ENCODE measurements at places on chromosomes 12 and 14.
A peak's percentile ranks its signal among the peaks of the same experiment; 100 is the strongest.

GRCh38 chr14:61101803-61102548 lies 120.9 kb downstream of the SLC38A6 start:
- DNase-seq = no peak

- no peak for DNase-seq
Observed at GRCh38 chr12:4024701-4025100, 151.5 kb upstream of the PARP11 start.

GRCh38 chr12:10553148-10553547 lies 47.5 kb downstream of the EIF2S3B start:
- no peak for DNase-seq

GRCh38 chr14:68719634-68720384 lies 73.1 kb downstream of the ZFP36L1 start:
- DNase-seq = no peak

DNA sequence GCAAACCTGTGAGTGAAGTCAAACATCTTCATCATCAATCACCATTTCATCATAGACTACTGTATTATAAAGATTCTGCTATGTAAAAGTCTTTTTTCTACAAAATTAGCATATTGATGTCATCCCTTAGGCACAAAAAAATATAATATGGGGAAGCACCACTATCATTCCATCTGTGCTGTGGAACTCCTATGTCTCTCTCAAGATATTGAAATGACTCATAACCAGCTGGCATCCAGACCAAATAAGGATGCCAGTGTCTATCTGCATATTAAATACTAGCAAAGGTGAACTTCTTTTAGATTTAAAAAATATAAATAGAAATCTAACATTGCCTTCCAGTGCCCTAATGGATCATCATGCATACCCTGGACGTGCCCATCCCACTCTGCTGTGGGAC lies 17.9 kb upstream of the DCAF5 start:
- no peak for DNase-seq

GRCh38 chr12:562634-563033 lies 100.6 kb downstream of the NINJ2 start:
- DNase-seq = no peak

GRCh38 chr12:21797539-21797938 lies 23.0 kb upstream of the KCNJ8 start:
- no peak for DNase-seq

GRCh38 chr14:99821519-99822508 lies 28.6 kb downstream of the EML1 start:
- no peak for DNase-seq

- peak; percentile 43 for DNase-seq
Observed at GRCh38 chr12:50220363-50220995, 53.3 kb upstream of the CERS5 start.

GRCh38 chr14:100109594-100109955 lies 44.4 kb downstream of the EVL start:
- DNase-seq = no peak

DNA sequence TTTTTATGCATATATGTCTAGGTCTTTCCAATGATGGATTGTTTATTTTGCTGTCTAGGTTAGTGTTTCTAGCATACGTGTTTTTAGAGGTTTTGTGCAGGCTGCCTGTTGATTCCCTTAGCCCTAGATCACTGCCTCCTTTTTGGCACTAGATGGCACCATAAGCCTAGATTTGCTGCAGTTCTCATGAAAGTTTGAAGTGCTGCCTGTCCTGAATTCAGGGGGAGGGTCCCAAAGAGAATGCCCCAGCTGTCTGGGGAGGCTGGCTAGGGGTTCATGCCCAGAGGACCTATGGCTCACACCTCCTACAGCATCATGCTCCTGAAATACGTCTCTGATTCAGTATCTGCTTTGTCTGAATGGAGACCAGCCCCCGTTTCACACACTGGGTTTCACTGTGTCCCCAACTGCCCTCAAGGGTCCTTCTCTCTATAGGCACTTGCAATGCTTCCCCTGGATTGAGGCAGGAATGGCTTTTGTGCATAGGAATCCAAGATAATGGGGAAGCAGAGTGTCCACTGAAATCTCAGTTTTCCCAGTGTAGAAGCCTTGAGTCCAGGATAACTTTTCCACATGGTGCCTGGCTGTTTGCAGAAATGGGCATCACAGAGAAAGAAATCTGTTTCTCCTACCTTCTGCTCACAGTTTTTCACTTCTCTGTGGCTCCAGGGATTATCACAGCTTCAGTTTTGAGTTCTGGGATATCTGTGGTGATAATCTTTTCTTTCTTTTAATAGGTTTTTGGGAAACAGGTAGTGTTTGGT lies 14.2 kb upstream of the TXNRD1 start:
- peak; percentile 26 for DNase-seq

DNA sequence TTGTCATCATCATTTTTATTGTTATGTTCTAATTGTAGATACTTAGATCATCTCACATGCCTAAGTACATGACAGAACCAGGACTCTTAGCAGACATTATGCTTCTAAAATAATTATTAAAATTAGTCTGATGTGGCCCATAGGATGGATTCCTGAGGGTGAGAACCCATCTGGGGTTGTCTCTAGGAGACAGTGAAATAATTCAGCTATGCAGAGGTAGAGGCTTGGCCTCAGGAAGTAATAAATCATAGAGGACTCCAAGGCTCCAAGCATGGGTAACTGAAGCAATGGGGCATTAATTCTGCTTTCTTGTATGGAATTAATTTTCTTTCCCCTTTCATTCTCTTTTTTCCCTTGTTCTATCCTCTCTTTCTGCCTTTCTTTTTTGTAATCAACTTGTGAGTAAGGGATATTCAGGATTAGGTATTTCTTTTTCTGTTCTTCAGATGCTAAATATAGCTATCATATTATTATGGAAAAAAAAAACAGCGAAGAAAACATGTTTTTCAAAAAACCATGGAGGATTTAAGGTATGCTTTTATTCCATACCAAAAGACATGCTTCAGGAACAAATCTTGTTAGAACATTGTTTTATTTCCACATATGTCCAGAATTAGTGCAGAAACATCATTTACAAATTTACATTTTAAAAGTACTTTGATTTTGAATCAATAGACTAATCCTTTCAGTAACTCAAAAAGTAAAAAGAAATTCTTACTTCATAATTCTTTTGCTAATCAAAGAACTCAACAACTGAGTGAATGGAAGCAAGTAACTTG lies 263.2 kb downstream of the TRHDE start:
- DNase-seq = no peak

DNA sequence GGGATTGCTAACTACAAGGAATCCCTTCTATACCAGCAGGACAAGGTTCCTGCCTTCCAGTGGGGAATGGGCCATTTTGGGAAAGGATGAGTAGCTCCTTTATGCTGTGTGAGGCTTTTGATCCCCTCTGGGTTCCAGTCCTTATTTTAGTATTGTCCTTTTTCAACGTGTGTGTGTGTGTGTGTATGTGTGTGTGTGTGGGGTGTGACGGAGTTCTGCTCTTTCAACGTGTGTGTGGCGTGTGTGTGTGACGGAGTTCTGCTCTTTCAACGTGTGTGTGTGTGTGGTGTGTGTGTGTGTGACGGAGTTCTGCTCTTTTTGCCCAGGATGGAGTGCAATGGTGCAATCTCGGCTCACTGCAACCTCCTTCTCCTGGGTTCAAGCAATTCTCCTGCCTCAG lies 27.4 kb downstream of the RAB35 start:
- no peak for DNase-seq

DNA sequence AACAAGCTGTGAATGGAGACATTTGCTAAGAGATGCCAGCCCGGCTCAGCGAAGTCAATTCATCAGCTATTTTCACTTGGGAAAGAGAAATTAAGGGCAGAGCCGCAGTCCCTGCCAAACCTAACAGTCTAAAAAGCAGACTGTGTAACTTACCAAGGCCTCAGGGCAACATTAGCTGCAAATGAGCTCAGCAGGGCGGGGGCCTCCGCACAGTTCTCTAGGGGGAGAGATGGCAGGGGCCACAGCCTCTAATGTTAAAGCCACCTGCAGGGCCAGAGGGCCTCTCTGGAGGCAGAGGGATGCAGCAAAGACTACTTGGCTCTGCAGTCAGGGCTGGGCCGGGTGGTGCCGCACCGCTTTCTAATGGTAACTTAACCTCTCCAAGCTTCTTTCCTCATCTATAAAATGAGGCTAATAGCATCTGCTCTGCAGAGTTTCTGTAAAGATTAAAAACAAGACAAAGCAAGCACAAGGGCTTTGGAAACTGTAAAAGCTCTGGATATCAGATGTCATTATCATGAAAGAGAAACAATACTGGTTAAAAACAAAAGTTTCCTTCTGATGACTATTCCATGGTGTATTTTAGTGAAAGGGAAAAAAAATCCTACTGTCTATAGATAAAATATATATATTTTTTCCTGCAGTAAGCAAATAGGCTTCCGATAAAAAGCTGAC lies 13.4 kb upstream of the GPRC5A start:
- no peak for DNase-seq

DNA sequence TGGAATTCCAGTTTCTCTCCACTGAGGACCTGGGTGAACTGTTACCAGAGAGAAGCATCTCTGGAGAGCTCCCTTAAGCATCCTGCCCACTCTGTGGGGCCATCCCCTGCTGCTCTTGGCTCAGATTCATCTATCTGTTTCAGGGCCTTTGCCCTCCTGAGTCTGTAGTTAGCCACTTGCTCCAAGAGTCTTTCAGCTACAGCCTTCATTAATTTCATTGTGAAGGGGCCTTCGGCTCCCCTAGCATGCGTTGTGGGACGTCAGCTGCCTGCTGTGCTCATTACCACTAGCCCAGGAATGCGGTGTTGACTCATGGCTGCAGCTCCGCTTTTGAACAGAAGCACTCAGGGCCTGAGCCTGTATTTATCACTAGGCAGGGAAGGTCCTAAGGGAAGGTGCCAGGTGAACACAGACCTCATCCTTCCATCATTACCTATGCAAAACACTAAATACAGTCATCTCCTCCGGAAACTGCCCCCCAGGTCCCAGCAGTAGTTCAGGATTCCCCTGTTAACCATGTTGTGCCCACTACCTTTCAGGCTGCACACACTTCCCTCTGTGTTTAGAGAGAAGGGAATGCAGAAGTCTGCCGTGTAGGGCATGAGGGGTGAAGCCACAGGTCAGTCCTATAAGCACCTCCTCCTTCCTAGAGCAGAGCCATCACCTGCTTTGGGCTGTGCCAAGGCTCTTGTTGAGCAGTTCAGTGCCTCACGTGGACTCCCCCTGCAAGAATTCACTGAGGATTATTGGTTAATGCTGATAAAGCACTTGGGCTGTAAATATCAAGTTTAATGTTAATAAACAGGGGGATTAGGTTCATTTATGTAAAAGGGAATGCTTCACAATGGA lies 191.4 kb downstream of the CACNA1C start:
- no peak for DNase-seq

GRCh38 chr14:33777681-33778080 lies 173.2 kb downstream of the EGLN3 start:
- no peak for DNase-seq

DNA sequence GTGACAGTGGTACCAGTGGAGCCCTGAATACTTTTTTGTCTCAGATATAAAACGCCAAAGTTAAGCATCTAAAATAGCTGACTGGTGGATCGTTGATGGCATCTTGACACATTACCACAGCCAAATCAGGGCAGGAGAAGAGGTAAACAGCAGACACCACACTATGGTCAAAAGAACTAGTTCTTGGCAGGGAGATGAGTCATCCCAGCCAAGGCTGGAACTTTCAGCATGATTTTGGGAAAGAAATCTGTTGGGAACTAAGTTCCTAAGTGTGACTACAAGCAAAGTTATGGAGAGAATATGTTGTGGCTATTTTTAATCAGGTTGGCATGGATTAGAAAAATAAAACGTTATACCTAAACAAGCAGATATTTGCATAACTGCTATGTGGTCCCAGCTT lies 36.9 kb downstream of the LGR5 start:
- DNase-seq = no peak

- DNase-seq = no peak
Observed at GRCh38 chr14:104331871-104332605, 193.7 kb downstream of the KIF26A start.

DNA sequence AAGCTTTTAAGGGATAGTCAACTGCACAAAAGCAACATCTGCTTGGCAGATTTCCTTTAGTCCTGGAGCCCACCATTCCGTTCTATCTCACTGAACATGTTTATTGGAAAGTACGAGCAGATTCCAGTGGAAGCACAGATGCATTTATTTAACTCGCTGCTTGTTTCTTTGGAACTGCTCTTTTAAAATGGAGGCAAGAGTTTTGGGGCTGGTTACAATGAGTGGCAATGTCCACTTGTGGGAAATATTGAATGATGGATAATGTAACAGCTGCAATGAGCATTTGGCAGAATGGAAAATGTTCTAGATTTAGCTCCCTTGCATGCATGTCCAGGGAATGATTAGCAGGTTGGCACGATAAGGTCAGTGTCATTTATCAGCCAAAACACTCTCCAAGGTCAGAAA lies 163.0 kb downstream of the ATP23 start:
- DNase-seq = no peak

DNA sequence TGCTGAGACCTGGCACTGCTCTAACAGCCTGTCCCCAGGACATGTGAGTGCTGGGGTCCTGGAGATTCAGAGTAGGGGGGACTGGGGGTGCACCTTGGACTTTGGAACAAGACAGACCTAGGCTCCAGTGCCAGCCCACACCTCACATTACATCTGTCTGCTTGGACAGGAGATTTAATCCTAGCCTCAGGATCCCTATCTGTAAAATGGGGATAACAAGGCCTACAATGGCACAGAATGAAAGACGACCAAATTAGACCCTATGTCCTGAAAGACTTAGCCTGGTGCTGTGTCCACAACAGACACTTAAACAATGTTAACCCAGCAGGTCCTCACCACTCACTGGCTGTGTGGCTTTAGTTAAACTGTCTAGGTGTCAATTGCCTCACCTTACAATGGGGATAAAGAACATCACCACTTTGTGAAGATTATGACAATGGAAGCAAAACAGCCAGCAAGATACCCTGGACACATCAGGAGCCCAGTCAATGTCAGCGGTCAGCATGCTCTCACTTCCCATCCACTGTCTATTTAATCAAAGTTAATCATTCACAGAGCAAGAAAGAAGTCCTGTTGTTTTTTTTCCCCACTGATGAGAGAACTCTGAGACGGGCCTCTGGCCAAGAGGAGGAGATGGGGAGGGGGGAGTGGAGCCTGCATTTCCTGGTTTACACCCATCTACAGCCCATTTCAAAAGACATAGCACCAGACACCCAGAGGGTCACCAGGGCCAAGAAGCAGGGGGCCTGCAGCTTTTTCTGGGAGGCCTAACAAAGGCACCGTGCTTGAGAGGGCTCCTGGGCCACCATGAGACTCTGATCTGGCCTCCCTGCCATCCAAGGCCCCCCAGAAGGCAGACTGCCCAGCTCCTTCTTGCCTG lies 40.6 kb downstream of the ACTN1 start:
- no peak for DNase-seq

DNA sequence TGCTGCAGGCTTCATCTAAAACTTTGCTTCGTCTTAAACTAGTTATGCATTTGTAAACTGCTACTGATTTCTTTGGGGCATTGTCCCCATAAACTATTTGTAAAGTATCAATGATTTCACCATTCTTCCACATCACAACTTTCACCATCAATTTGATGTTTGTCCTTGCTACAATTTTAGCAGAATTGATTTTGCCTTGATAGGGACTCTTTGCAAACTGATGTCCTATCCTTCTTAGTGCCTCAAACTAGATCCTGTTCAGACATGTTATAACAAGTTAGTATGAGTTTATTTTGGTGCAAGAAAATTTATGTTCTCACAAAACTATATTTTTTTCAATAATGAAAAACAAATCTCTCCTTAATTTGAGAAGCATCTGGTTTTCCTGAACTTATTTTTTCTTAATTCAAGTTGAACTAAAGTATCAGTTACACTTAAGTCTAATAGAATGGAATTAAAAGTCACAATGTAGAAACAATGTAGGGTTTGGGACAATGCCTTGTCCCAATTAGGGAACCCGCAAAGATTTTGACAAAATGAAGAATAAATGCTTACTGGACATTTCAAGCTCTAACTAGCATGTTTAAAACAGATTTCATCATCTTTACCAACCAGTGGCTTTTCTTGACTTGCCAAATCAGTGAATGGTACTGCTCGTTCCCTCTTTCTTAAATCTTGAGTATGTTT lies 10.1 kb upstream of the ARID4A start:
- DNase-seq = no peak

Data from stimulated activated CD4-positive, alpha-beta T cell treated with anti-CD3 and anti-CD28 coated beads, Interleukin-2, amount 100 ng/mL, for 24 hours (primary cell).